ENCODE measurements at places on chromosomes 4 and X.

DNA sequence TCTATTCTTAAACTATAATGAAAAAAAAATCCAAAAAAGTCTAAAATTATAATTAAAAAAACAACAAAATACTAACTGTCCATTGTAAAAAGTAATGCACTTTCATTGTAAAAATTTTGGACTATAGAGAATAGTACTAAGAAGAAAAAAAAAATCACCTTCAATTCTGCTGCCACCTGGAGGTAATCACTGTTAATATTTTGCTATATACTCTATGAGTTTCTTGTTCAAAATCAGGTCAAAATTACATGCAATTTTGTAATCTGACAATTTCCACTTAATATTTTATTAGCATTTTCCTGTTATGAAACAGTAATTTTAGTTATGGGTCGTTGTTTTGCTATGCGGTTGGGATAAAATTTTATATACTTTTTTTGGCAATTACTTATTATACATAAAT is 62.0 kb downstream of the HTT start:
- no peak for DNase-seq

GRCh38 chr4:80331693-80332092 is 3.8 kb upstream of the CFAP299 start:
- DNase-seq = no peak

DNA sequence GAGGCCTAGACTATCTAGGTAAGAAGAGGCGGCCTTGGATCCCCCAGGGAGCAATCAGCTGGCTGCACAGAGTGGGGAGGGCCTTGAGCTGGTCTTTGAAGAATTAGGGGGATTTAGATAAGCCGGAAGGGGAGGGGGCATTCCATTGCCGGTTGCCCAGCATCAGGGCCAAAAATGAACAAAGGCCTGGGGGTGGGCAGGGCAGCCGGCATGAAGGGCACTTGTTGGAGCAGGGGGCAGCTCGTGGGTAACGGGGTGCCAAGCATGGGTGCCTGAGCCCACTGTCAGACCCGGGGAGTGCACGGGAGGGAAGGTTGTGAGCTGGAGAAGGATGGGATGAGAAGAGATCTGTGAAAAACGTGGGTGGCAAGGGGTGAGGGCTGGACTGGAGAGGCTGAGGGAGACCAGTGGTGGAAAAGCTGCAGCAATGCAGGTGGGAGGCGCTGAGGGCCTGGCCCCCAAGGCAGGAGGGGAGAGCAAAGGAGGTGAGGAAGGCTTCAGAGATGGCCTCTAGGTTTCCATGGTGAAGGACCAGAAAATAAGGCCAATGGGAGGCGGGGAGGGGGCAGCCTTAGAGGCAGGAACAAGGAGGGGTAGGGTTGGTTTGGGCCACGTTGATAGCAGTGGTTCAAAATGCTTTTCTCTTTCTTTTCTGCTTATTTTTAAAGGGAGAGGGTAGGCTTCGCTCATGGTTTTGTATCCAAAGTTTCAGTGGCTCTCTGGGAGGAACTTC is 8.6 kb downstream of the KLF3 start:
- DNase-seq = no peak

DNA sequence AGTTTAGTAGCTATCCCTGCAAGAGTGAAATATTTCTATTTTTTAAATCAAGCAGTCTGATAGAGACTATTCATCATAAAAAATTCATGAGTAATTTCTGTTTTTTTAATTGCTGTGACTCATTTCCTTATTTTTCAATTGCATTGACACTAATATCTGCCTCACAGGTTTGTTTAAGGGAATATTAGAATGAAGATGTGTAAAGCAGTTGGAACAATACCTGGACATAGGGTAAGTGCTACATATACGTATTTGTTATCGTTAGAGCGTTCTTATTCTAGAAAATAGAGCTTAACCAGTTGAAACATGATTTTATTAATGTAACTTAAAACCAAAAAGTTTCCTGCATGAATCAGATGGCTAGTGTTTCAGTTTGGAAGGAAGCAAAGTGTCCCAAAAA is 2211.3 kb downstream of the PCDH7 start:
- no peak for DNase-seq

DNA sequence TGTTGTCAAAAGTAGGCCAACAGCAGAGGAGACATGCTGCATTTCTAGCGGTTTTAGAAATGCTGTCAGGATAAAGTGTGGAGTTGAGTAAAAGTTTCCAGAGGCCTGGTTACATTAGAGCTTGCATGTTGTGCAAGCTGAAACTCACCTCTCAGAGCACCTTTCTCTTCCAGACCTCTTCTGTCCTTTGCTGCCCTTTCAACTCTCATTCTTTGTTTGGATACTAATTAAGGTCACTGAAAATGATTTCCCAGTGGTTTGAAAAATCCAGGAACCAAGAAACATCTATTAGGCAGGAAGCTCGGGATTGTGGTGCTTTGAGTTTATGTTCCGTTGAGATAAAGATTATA is 426.6 kb downstream of the MAPK10 start:
- no peak for DNase-seq

- DNase-seq = no peak
Observed at GRCh38 chrX:70030301-70030767, 19.4 kb downstream of the AWAT2 start.

- DNase-seq = no peak
Observed at GRCh38 chrX:123696334-123696733, 36.5 kb downstream of the THOC2 start.

DNA sequence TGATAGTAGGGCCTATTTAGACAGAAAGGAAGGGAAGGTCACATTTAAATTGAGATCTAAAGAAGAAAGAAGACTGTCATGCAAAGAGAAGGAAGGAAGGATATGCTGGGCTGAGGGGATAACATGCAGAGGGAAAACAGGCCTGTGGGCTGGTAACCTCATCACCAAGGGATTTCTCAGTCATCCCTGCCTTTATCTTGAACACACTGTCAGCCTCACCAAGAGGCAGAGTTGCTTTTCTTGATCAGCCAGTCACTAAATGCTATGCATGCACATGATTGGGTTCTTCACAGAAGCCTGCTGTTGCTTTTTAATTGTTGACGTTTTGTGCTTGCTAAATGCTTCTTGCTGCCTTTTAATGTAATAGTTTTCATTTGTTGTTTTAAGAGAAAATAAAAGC is 113.0 kb downstream of the ARHGAP24 start:
- no peak for DNase-seq

GRCh38 chr4:1385373-1386340 is 20.6 kb downstream of the NKX1-1 start:
- DNase-seq = peak; percentile 43

DNA sequence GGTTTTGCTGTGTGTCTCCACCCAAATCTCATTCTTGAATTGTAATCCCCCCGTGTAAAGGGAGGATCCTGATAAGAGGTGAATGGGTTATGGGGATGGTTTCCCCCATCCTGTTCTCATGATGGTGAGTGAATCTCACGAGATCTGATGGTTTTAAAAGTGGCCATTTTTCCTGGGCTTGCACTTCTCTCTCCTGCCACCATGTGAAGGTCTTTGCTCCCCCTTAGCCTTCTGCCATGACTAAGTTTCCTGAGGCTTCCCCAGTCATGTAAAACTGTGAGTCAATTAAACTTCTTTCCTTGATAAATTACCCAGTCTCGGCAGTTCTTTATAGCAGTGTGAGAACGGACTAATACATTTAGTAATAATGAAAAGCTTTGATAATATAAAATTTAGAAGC is 46.9 kb downstream of the ANTXR2 start:
- DNase-seq = no peak

DNA sequence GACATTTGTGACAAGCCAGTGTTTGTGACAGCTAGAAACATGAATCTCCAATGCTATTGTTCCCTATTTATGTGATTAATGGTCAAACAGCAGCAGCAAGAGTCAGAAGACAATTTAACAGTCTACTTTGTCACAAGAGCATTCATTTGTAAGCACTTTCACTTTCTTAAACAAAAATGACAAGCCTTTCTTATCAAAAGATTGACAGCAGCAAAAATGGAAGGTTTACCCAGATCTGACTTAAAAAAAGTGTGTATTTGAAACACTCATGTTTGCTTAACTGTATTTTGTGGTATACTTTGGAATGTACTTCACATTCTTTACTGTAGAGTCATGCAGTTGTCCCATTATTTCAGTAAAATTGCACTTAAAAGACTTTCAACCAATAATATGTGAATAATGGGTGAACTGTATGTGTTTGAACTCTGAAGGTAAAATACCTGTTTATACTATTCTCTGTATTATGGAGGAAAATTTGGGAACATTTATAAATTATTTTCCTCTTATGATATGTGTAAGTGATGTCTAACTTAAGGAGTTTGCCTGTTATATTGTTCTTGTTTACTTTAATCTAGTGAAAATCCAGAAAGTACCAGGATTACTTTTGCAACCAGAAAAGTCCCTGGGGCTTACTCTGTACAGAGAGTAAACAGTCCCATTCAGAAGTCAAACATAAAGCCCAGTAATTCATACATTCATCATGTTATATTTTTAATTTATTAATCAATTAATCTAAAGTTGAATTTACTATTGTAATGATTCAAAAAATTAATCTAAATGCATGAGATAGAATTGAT is 314.9 kb upstream of the TRAM1L1 start:
- DNase-seq = no peak

DNA sequence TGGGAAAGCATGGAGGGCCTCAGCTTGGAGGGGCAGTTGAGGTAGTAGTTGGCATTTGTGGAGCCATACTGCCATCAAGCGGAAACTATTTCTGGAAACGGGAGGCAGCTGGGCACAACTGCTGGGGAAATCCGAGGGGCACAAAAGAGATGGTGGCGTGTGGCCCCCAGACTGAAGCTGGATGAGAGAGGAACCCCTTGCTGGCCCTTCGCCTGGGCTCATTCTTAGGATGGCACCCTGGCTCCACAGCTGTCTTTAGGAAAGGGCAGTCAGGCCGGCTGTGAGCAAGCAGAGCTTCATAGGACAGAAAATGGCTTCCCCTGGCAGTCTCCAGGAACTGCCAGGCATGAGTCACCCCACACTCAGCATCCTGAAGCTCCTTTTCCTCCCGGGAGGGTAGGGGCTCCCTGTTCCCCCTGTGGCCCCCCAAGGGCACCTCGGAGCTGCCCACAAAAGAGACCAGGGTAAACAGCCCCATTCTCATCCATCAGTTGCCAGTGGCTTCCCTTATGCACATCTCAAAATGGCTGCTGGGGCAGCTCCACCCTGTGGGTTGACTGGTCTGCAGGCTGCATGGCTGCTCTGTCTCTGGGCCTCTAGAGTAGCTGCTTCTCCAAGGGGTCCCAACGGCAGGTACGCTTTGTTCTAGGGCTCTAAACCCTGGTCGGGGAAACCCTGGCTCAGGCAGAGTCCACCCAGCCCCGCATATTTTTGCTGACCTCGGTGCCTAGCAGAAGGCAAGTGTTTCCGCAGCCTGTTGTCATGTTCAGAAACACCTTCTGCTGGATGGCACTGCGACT is 64.7 kb downstream of the NBDY start:
- no peak for DNase-seq

- DNase-seq = no peak
Observed at GRCh38 chr4:39505581-39505980, 21.7 kb downstream of the UGDH start.

GRCh38 chrX:154002215-154002719 is 17.4 kb downstream of the IRAK1 start:
- no peak for DNase-seq

- DNase-seq = no peak
Observed at GRCh38 chr4:34469516-34469915, 1774.8 kb downstream of the ARAP2 start.

GRCh38 chrX:78377186-78377585 is 49.8 kb upstream of the CYSLTR1 start:
- no peak for DNase-seq

DNA sequence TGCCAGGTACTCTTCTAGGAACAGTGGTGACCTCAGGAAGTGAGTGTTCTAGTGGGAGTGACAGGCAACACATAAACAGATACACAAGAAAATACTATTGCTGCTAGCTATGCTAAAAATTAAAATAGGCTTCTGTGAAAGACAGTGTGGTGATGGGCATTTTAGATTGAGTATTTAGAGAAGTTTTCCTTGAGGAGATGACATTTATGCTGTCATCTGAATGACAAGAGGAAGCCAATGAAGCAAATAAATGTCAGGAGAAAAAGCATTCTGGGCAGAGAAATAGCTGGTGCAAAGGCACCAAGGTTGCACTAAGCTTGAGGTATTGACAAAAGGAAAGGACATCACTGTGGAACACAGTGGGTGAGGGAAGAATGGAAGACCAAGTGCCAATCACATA is 18.0 kb downstream of the NDNF start:
- DNase-seq = no peak

GRCh38 chrX:109826954-109827708 is 94.1 kb upstream of the ACSL4 start:
- DNase-seq = no peak

DNA sequence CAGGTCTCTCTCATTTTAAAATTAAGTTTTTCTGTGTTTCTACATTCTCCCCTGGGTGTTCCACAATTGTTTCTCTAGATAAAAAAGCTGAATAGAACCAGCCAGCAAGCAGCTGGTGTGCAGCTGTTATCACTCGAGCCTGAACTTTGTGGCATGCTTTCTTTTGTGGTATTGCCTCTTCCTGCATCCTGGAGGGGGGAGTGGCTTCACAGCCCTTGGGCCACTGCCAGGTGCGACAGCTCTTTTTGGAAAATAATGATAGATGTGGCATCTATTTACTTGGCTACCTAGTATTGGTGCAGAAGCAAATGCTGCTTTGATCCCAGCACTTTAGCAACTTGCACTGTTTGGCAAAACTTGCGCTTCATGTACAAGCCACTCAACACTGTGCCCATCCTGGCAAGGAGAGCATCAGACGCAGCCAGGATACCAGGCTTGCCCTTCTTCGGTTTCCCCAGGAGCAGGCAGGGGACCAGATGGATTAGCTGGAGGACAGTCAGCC is 69.4 kb downstream of the HMGB2 start:
- no peak for DNase-seq

GRCh38 chr4:173420801-173421200 is 21.9 kb upstream of the SCRG1 start:
- no peak for DNase-seq

DNA sequence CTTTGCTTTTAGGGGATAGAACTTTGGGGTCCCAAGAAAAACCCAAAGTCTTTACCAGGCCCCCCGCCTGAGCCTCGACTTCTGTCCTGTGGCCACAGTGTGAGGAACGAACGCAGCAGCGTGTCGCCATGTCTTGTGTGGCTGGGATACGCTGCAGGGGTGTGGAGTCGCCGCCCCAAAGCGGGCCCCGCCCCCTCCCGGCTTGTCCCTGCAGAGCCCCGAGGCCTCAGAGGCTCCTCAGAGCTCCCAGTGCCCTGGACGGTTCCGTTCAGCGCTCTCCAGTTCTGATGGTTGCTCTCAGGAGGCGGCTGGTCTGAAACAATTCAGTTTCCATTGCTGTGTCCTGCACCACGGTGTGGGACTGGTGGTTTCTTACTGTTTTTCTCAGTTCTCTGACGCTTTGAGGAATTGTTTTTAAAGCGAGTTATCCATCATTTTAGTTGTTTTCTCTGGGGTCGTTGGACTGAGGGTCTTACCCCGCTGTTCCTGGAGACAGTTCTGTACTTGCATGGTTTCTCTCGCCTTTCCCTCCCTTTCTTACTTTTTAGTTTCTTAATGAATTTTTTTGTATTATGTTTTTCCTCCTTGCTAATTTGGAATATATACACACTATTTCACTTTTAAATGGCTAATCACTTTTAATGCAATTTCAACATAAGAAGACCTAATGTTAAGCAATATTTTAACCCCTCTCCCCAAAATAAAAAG is 1.6 kb upstream of the IDUA start:
- DNase-seq = peak; percentile 80

- no peak for DNase-seq
Observed at GRCh38 chr4:96713271-96713850, 873.5 kb downstream of the PDHA2 start.

GRCh38 chr4:22030307-22030706 is 81.7 kb upstream of the KCNIP4 start:
- DNase-seq = no peak

All from breast epithelium (tissue), 4 donors.